ENCODE measurements at places on chromosomes 16 and 17. TPM values are rescaled to one million over a fixed set of nuclear protein-coding genes. Genes with fewer than 3 reads are reported as not detected.

GRCh38 chr16:21264571-21265036, 13.5 kb downstream of the CRYM start:
- no peak for DNase-seq

Gene KAT8
- 30.5 TPM for total RNA-seq

Gene ARL17B
- 11.3 TPM for total RNA-seq

- DNase-seq = no peak
These were observed 5.2 kb downstream of the METRNL start for GRCh38 chr17:83084621-83085056.

GRCh38 chr16:25192096-25192495, 24.7 kb upstream of the AQP8 start:
- DNase-seq = peak; percentile 76

Gene ARSG
- total RNA-seq = 1.3 TPM

DNA sequence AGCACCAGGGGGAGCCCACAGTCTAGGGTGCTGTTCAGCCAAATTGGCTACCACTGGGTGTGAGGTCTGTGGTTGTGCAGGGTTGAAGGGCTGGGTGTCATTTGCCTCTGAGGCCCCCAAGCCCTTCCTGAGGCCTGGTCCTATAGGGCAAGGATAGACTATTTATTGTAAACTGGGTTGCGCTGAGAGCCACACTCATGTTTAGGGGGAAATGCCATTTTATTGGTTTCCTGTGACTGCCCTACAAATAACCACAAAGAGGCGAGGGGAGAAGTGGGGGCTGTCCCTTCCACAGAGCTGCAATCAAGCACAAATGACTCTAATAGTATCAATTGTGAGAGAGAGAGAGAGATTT, 3.6 kb upstream of the ZCCHC14 start:
- DNase-seq = no peak

DNA sequence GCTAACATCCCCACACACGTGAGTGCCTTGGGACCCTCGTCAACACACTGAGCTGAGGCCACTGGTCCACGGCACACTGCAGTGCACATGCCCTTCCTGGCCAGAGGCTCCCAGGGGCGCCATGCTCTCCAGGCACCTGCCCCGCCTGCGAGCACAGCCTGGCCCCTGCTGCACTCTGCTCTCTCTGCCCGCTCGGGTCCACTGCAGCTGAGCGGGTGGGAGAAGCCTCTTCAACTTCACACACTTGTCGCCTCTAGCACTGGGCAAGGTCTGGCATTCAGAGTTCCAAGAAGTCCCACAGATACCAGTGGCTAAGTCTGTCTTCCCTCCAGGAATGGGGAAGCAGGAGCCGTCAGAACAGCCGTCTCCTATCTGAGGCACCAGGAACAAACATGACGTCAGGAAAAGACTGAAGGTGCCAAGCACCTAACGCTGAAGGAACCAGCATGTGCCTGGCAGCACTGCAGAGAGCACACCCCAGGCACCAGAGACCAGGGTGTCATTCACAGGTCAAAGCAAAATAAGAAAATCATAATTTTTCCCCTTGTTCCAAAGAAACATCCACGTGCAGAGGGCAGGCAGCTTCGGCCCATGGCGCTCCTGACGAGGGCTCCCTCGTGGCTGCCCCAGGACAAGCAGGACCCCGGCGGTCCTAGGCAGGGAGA, 82.9 kb downstream of the ZNF778 start:
- DNase-seq = no peak

DNA sequence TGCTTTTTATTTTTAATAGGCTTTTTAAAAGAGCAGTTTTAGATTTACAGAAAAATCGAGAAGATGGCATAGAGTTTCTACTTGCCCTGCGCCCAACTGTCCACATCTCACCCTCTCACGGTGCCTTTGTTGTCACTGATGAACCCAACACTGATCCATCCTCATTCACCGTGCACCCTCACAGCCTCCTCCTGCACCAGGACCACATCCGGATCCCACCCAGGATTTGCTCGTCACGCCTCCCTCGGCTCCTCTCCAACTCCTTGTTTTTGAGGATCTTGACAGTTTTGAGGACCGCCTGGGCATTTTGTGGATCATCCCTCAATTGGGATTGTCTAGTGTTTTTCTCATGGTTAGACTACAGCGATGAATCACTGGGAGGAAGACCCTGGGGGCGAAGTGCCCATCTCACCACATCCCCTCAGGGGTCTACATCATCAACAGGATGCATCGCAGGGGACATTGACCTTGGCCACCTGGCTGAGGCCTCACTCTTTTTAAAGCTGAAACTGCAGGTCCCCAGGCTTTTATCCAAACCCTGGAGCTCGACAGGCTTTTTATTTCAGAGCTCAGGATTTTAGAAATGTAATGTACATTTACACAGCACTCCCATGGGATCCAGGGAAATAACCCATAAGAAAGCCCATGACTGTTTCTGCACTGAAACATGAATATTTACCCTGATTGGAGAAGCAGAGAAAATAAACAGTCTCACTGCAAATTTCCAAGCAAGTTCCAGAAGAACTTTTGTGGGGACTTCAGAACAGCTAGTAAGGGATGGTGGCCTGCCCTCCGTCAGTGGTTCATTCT, 71.8 kb upstream of the ZNF469 start:
- no peak for DNase-seq

Gene TP53TG3C
- total RNA-seq = not detected

Gene ZNF263
- total RNA-seq = 43.5 TPM

- no peak for DNase-seq
These were observed 30.2 kb downstream of the MRC2 start for GRCh38 chr17:62657690-62658089.

Data from LHCN-M2 (cell line).